ENCODE measurements at places on chromosomes 13 and 19. TPM values are rescaled to one million over a fixed set of nuclear protein-coding genes. Genes with fewer than 3 reads are reported as not detected.

GRCh38 chr13:26197298-26197697, 24.8 kb downstream of the RNF6 start:
- DNase-seq = no peak

DNA sequence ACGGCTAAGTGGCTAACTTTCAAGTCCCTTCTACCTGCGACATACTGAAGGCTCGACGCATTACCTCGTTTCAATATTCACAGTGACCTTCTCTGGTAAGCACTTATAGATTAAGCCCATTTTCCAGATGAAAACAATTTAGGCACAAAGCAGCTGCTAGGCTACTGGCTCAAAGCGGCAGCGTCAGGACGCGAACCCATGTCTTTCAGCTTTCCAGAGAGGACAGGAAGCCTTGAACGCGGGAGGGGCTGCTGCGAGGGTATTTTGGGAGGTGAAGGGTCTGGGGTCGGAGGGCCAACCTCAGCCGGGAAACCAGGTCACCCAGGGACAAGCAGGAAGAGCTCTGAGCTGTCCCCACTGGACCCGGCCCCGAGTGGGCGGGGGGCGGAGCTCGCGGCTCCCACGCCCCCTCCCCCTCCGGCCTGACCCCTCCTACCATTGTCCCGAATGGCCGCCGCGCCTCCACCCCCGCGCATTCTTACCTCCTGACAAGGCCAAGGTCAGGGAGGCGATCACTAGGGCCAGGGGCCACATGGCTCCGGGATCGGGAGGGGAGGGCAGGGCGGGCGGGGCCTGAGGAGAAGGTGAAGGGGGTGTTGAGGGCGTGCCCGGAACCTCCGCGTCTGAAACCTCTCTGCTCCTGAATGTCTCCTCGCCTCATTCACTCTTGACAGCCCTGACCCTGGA, at the start of gene KLK13:
KLK13 (minus strand) TSS at position 559 of the 687 bp plus-strand sequence; CDS start at position 534, 25 bp downstream.
- no peak for DNase-seq

DNA sequence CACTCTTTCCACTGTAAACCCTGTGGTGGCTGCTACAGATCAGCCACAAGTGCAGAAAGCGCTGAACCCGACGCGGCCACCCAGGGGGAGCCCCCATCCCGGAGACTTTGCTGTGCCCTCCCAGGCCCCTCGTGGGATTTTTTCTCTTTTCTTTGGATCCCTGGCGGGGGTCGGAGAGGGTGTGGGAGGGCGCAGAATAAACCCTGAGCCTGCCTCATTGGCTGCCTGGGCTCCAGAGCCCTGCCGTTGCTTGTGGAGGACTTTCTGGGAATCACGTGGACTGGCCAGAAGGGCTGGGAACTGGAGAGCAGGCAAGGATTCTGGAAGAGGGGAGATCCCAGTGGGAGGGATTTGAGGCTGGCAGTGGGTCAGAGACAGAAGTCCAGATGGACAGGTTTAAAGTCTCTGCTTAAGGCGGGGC, 24.9 kb downstream of the GADD45B start:
- no peak for DNase-seq

DNA sequence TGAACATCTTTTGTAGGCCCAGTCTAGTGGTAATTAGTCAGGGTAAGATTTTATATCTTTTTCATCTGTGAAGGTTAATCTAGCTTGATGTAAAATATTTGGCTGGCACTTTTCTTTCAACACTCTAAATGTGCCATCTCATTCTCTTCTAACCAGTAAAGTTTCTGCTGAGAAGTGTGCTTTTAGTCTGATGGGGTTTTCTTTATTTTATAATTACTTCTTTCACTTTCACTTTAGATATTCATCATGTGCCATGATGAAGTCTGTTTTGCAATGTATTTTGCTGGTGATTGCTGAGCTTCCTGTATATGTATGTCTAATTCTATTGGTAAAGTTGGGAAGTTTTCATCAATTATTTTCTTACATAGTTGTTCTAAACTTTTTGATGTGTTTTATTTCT, 31.9 kb downstream of the ZNF726 start:
- DNase-seq = no peak

- DNase-seq = no peak
Observed at GRCh38 chr13:30049692-30050091, 199.3 kb upstream of the UBL3 start.

DNA sequence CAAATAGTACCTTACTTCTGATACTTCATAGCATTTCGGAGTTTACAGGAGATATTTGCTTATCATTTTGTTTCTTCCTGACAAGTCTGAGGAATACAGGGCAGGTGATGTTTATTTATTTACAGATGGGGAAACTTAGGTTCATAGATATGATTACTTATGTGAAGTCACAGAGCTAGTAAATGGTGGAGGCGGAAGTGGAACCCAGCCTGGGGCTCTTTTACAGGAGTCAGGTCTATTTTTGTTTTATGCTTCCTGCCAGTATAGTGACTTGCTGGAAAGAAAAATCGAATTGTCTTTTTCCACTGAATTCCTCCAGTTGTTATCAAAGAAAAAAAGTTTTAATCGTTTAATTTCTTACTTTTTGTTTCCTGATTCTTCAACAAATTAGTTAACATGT, 66.5 kb downstream of the DGKH start:
- DNase-seq = no peak

GRCh38 chr13:40456979-40457553, 209.4 kb downstream of the FOXO1 start:
- DNase-seq = no peak

NAPSA gene
- 11.0 TPM for polyA plus RNA-seq

HRC gene
- 25.2 TPM for polyA plus RNA-seq

RNF113B gene
- 0.10 TPM for polyA plus RNA-seq

ADAMTSL5 gene
- 0.23 TPM for polyA plus RNA-seq
